ENCODE measurements at places on chromosomes 1 and 21. TPM values are rescaled to one million over a fixed set of nuclear protein-coding genes. Genes with fewer than 3 reads are reported as not detected.

Gene OSBPL9
- total RNA-seq: 52.5 TPM

Gene SERTAD4
- total RNA-seq: not detected

Gene PPM1J
- total RNA-seq: 0.80 TPM

Gene PTPRU
- total RNA-seq: 0.52 TPM

Gene KLHDC7A
- total RNA-seq: not detected

Gene RIPPLY3
- not detected for total RNA-seq

Gene NHLH1
- 0.34 TPM for total RNA-seq

All from activated naive CD8-positive, alpha-beta T cell treated with anti-CD3 and anti-CD28 coated beads for 36 hours (primary cell).